Mucosa of gallbladder (tissue), 1 donor: ENCODE measurements at places on chromosomes 11 and 22.

DNA sequence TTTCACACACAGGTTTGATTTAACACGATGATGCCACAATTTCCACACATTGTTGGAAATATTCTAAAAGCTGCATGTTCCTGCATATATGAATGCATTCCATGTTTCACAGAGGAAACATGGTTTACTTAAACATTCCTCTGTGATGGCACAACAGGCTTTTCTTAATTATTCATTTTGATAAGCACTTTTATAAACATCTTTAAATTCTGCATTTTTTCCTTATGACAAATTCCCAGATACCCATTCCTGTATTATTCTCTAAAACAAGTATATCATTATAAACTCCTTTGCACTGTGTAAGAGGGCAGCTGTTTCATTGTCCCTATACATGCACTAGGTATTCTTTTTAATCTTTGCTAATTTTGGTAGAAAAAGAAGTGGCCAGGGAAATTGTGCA is 532.3 kb downstream of the SOX6 start:
- no peak for DNase-seq

GRCh38 chr11:86805873-86806310 is 5.5 kb downstream of the PRSS23 start:
- DNase-seq: no peak

DNA sequence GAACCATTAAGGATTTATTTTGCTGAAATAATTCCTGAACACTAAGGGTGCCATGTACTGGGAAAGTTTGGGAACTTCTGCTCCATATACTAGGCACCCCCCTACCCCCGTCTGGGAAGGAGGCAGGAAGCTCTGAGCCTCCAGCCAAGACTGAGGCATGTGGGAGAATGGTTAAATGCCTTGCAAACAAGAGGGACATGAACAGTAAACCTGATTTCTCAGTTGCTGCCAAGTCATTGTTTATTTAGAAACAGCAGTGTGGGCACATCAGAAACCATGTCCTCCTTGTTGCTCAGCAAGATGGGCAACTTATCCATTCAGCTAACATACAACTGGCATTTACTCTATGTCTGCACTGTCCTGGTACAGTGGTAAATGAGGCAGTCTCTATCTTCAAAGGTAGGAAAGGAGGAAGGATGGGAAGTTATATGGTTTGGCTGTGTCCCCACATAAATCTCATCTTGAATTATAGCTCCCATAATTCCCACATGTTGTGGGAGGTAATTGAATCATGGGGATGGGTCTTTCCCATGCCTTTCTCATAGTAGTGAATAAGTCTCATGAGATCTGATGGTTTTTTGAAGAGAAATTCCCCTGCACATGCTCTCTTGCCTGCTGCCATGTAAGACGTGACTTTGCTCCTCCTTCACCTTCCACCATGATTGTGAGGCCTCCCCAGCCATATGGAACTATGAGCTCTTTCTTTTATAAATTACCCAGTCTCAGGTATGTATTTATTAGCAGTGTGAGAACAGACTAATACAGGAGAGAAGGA is 459.1 kb downstream of the MIAT start:
- DNase-seq: peak; percentile 15

GRCh38 chr11:36306888-36307287 is 10.8 kb downstream of the PRR5L start:
- DNase-seq: no peak

GRCh38 chr11:80388130-80388529 is 947.3 kb upstream of the TENM4 start:
- no peak for DNase-seq

DNA sequence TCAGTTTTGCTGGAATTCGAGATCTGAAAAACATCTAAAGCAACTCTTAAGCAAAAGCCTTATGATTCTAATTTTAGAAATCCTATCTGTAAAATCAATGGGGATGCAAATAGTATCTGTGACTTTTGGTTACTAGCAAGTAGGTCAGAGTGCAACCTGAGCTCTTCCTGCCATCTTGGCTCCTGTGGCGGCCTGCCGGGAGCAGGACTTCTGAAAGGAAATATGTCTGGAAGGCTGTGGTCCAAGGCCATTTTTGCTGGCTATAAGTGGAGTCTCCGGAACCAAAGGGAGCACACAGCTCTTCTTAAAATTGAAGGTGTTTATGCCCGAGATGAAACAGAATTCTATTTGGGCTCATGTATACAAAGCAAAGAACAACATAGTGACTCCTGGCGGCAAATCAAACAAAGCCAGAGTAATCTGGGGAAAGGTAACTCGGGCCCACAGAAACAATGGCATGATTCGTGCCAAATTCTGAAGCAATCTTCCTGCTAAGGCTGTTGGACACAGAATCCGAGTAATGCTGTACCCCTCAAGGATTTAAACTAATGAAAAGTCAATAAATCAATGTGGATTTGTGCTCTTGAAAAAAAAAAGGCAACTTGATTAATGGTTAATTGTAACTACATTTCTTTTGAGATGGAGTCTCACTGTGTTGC is 1.7 kb downstream of the SAMM50 start:
- peak; percentile 71 for DNase-seq

DNA sequence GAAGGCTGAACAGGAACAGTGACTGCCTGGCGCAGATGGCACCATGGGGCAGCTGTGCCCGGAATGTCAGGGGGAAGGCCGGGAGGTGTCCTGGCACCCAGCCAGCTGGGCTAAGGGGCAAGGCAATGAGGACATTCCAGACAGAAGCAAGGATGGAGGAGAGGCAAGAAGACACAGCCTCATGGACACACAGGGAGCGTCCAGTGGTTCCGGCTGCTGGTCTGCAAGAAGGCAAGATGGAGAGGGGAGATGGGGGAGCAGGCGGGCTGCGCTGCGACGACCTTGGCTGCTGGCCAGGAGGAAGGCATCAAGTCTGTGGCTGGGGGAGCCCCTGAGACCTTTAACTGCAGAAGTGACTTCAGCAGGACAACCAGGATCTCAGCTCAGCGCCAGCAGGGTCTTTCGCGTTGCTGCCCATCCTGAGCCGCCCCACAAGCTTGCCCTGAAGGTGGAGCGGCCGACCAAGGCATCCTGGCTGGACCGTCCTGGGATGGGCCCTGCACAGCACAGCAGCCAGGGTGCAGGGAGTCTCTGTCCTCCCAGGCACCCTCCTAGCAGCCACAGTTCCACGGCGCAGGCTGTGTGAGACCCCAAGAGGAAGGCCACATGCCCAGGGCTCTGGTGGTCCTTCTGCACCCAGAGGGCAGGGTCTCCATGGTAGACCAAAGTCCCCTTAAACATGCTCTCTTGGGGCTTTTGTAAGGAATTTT is 531.7 kb downstream of the BRD1 start:
- peak; percentile 9 for DNase-seq

DNA sequence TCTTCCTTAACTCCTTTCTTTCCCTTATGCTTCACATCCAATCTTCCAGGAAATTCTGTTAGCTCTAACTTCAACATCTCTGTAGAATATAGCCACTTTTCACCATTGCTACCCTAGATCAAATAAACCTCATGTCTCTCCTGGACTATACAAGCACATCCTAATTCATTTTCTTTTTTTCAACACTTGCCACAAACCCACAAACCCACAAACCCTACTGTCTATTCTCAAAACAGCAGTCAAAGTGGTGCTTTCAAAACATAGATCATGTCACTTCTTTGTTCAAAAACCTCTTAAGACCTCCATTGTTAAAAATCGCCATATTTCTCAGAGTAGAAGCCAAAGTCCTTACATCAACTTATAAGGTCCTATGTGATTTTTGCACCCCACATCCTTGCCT is 94.3 kb downstream of the PIWIL4 start:
- DNase-seq: no peak

- peak; percentile 41 for DNase-seq
These were observed 41.9 kb downstream of the MED15 start for GRCh38 chr22:20549232-20549841.

DNA sequence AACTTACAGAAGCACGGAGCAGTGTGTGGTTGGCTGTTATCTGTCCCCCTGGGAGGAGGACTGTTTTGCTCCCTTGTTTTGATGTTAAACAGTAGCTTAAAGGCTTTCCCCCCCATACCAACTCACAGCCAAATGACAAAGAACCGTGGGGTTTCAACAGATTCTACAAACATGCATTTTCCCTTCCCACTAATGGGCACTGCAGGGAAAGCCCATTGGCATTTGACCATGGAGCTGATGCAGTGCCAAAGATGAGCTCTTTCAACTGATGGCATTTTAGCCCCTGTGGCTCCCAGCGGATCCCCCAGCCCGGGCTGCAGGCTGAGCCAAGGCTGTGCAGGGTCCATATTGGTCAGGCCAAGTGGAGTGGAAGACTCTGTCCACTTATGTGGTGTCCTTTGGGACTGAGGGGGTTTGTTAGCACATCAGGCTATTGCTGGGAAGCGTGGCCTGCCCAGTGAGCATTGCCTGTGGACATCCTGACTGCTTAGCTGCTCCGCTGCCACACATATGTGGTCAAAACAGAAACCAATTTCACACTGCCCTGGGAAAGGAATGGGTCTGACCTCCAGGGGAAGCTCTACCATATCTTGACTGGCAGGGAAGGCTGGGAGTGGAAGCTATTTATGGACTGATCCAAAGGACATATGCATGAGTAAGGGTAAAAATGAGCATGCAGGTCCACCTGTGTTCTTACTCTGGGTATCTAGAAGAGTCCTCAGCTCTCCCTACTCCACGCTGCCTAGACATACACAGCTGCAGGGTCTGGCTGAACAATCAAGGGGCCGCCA is 116.4 kb upstream of the PARVA start:
- no peak for DNase-seq
